Colonic mucosa (tissue), 4 donors: ENCODE measurements at places on chromosomes 11 and 22. TPM values are rescaled to one million over a fixed set of nuclear protein-coding genes. Genes with fewer than 3 reads are reported as not detected.
A peak's percentile ranks its signal among the peaks of the same experiment; 100 is the strongest.

DNA sequence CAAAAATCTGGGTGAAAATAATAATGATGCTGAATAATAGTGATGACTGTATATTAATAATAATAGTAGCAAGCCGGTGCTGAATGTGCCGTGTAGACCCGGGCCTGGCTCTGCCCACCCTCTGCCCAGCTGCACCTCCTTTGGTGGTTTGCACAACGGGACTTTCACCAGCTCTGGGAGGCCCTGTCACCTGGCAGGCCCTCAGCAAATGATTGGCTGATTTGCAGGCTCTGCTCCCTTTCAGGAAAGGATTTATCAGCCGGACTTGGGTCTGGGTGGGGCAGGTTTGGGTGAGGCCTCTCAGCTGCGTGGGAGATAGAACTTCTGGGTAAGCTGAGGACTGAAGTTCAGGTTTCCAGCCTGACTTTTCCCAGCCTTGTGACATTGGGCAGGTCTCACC lies 21.4 kb downstream of the KIAA1671 start:
- H3K27me3 ChIP-seq: no peaks in the 10 kb centered on the region
- H3K27ac ChIP-seq: peak overlapping the region; percentile 72
- H3K4me3 ChIP-seq: no peak overlapping the region
- peaks cover 13% of the 10 kb centered on the region for H3K4me1 ChIP-seq
- DNase-seq: peak; percentile 93

- H3K27ac ChIP-seq: no peak overlapping the region
- H3K36me3 ChIP-seq: no peaks in the 10 kb centered on the region
- no peak overlapping the region for H3K4me3 ChIP-seq
- DNase-seq: no peak
Observed at GRCh38 chr11:35160902-35161597, 22.1 kb downstream of the CD44 start.

- H3K27ac ChIP-seq: no peak overlapping the region
- H3K4me3 ChIP-seq: no peak overlapping the region
- H3K36me3 ChIP-seq: no peaks in the 10 kb centered on the region
- H3K4me1 ChIP-seq: no peaks in the 10 kb centered on the region
Observed at GRCh38 chr11:82874646-82875523, 25.3 kb downstream of the PRCP start.

Gene C11orf42
- total RNA-seq: not detected

Gene SLC5A12
- 0.30 TPM for total RNA-seq

Gene APOL5
- not detected for total RNA-seq

Gene OAF
- total RNA-seq: 142 TPM
